ENCODE measurements at places on chromosomes 3 and 15.

- peaks cover 3% of the 10 kb centered on the region for H3K36me3 ChIP-seq
- no peak overlapping the region for H3K27ac ChIP-seq
- DNase-seq: no peak
- H3K4me1 ChIP-seq: no peaks in the 10 kb centered on the region
Measured at GRCh38 chr3:109963831-109964230, 626.5 kb upstream of the DPPA4 start.

- peaks cover 11% of the 10 kb centered on the region for H3K36me3 ChIP-seq
- DNase-seq: no peak
- peaks cover 10% of the 10 kb centered on the region for H3K4me1 ChIP-seq
- peak overlapping the region; percentile 63 for H3K4me3 ChIP-seq
- peak overlapping the region; percentile 44 for H3K27ac ChIP-seq
- peaks cover 16% of the 10 kb centered on the region for H3K27me3 ChIP-seq
Measured at GRCh38 chr15:89575656-89576416, 567 bp downstream of the TICRR start.

DNA sequence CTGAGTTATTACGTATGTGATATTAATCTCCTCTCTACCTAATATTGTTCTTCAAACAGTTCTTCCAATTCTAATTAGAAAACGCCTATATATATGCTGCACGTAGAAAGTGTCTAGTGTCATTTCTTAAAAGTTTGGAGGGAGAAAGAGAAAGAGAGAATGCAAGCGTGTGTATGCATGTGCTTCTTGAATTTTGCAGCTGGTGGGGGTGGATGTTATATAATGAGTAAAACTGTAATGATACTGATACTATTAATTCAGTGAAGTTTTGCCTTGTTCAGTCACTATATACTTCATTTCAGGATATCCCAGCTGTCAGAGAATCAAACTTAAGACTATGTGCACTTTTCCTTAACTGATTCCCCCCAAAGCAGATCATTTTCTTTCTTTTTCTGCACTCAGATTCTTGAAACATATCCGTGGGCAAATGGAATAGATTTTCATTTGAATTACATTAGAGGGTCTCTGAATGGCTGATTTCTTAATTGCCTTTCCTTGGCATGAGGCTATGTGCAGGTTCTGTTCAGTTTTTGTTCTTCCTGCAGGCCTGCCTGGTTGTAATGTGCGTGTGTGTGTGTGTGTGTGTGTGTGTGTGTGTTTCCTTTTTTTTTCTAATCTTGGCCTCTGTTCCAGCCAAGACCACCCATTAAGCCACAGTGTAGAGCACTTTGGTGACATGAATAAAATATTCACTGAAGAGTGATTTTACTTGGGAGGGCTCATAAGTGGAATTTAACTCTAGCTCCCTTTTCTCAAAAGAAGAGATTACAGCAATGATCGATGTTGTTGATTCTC is 617.5 kb downstream of the RBMS3 start:
- no peak overlapping the region for H3K4me3 ChIP-seq
- no peaks in the 10 kb centered on the region for H3K4me1 ChIP-seq
- no peak for DNase-seq
- H3K27ac ChIP-seq: no peak overlapping the region

DNA sequence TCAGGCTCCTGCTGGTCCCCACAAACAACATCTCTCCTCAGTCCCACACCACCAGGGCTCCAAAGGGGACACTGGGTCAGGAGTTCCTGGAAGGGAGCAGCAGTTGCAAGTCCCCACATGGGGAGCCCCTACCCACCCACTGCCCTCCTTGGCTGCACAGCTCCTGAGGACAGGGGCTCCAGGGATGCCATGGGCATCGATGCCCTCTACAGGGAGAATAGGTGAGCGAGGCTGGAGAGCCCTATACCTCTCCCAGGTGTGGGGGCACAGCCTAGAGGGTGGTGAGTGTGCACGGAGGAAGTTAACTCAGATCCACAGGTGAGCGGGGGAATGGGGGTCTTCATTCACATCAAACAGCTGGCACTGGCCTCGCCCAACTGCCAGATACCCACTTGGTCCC is 141.2 kb upstream of the LINGO1 start:
- no peaks in the 10 kb centered on the region for H3K36me3 ChIP-seq
- DNase-seq: no peak
- H3K4me3 ChIP-seq: no peak overlapping the region
- peaks cover 2% of the 10 kb centered on the region for H3K4me1 ChIP-seq

GRCh38 chr3:117201901-117202774 is 492.6 kb downstream of the TUSC7 start:
- no peak overlapping the region for H3K27ac ChIP-seq
- H3K36me3 ChIP-seq: no peaks in the 10 kb centered on the region
- no peaks in the 10 kb centered on the region for H3K4me1 ChIP-seq
- no peak for DNase-seq

DNA sequence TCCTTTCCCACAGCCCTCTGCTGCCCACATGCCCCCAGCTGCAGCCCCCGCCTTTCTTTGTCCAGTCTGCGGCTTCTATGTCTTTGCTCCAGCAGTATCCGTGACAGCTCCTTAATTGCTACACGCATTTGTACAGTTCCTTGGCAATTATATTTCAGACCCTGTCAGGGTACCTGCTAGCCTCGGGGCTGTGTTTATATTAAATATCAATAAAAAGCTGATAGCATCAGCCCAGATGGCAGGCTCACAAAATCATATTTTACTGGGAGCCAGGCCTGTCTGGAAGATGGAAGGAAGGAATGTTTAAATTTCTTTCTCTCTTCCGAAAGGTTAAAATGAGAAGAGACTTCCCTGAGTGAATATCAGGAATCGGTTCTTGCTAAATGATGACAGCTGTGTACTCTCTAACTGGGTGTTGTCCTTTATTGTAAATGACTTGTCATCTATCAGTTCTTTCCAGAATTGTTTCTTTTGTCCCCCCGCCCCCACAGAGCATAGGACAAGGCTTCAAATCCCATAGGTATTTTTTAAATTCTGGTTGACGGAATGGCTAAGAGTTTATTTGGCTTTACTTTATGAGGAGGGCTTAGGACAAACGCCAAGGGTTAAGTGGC is 378.1 kb downstream of the LRTM1 start:
- DNase-seq: no peak
- no peak overlapping the region for H3K4me3 ChIP-seq
- no peaks in the 10 kb centered on the region for H3K4me1 ChIP-seq
- peaks cover 3% of the 10 kb centered on the region for H3K36me3 ChIP-seq
- H3K27ac ChIP-seq: no peak overlapping the region
- no peaks in the 10 kb centered on the region for H3K27me3 ChIP-seq

GRCh38 chr3:100869787-100870186 is 123.4 kb downstream of the ABI3BP start:
- H3K36me3 ChIP-seq: no peaks in the 10 kb centered on the region
- H3K4me3 ChIP-seq: no peak overlapping the region
- no peak for DNase-seq
- no peaks in the 10 kb centered on the region for H3K4me1 ChIP-seq

DNA sequence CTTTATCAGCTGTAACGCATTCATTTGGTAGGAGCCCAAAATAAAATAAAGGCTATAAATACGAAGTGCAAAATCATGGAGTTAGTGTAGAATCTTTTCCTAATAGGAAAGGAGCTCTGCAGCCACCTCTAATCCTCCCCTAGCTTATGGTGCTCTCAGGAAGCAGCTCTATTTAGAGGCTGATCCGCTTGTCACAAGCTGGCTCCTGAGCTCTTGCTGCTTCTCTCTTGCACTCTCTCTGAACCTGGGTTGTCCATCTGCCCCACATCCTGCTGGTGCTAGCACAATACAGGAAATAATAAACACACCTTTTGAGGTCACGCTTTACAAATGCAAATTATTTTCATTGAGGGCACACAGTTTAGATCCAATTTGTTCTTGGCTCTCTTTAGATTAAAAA is 37.3 kb upstream of the BFSP2 start:
- H3K4me1 ChIP-seq: no peaks in the 10 kb centered on the region
- no peak overlapping the region for H3K27ac ChIP-seq
- H3K4me3 ChIP-seq: no peak overlapping the region
- H3K27me3 ChIP-seq: peaks cover 30% of the 10 kb centered on the region
- no peak for DNase-seq

DNA sequence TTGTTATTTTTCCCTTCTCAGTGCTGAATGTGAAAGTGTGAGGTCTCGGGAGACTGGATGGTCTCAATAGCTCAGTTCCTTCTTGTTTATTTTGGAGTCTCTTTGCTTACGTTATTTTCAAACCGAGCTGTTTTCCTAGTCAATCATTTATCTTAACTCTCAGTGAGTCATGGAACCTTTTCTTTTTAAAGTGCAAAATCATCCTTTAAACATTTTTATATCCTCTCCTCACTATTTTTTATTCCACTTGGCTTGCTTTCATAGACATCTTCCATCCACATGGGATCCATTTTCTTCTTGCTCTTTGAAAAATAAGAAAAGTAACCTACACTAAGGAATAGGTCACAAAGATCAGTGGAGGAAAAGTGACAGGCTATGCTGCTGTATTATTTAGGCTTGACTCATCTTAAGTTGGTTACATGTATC is 497.8 kb downstream of the NAALADL2 start:
- no peak for DNase-seq
- no peak overlapping the region for H3K27ac ChIP-seq
- H3K27me3 ChIP-seq: no peaks in the 10 kb centered on the region
- no peaks in the 10 kb centered on the region for H3K4me1 ChIP-seq

- no peaks in the 10 kb centered on the region for H3K36me3 ChIP-seq
- no peak overlapping the region for H3K4me3 ChIP-seq
- H3K27me3 ChIP-seq: no peaks in the 10 kb centered on the region
- H3K4me1 ChIP-seq: no peaks in the 10 kb centered on the region
Measured at GRCh38 chr15:27061739-27062138, 90.8 kb downstream of the GABRG3 start.
